ENCODE measurements at places on chromosomes 3 and 15.

- DNase-seq: no peak
These were observed 172.6 kb upstream of the LRRC3B start for GRCh38 chr3:26449996-26450395.

DNA sequence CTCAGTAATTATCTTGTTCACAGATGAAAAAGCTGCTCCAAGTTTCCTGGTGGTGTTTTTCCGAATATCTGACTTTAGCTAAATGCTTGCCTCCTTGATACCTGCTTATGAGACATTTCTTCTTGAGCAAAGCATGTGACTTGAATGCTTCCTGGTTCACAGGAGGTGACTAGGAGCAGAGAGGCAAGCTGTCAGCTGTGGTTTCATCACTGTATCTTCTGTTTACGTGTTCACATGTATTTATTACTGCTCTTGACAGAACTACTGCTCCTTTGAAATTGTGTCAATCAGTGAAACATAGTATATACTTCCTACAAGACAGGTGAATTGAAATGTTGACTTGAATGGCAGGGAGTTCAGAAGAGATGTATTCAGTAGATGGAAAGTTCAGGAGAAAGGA is 8.9 kb upstream of the SPPL2A start:
- DNase-seq: no peak

- DNase-seq: no peak
These were observed 127.9 kb downstream of the DTWD1 start for GRCh38 chr15:49748791-49749190.

GRCh38 chr15:33150431-33150941 is 44.0 kb downstream of the FMN1 start:
- no peak for DNase-seq

- no peak for DNase-seq
These were observed 347.0 kb downstream of the NEK10 start for GRCh38 chr3:27022096-27022761.

DNA sequence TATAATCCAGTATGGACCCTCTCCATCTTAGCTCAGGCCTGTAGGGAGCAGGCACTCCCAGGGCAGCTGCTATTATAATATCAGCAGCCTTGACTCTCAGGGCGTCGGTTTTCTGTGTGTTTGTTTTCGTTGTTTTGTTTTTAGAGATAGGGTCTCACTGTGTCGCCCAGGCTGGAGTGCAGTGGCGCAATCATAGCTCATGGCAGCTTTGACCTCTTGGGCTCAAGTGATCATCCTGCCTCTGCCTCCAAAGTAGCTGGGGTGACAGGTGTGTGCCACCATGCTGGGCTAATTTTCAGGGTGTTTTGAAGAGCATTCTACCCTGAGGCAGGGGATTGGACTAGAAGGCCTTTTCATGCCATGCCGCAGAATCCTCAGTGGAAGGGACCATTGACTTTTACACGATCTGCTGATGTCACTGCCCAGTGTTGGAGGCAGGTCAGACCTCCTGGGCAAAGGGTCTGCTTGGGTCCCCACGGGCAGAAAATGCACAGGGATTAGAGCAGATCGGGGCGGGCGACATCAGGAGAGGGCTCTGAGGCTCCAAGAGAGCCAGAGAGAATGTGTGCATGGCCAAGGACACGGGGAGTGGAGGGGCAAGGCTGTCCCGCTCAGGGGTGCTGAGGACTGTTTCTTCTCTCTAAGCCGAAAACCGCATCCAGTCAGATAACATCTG is 7.8 kb downstream of the MELTF start:
- no peak for DNase-seq

DNA sequence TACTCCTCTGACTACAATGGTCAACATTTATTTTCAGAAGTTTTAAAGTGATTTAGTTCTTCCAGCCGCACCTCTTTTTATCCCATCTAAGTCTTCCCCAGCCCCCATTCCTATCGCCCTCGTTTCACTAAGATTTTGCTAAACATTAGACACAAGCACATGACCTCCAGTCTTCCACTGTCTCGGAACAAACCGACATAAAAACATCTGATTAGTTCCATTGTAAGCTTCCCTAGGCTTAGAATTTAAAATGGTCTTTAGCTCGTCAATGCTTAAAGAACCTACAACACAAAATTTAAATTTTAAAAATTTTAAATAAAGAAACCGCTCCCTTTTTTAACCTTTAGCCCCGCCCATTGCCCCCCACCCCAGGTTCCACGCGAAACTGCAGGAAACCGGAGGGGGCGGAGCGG is 284 bp upstream of the TSC22D2 start:
- no peak for DNase-seq

DNA sequence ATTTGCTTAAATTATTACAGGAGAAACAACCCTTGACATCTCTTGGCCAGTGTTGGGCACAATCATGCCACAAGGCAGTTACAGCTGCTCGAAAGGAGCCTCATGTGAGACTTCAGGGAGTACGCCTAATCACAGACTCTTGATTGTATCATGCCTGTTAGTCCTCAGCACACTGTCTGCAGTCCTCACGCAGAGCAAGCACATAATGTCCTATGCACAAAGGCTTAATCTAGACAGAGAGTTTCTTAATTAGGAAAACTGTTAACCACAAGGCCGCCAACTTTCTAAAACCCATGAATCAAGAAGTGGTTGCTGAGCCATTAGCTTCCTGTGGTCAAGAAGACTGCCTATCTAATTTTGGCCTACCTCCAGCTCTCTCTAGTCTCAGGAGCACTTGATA is 172.0 kb downstream of the UNC13C start:
- no peak for DNase-seq

GRCh38 chr3:124882816-124883747 is 4.1 kb downstream of the ITGB5 start:
- no peak for DNase-seq

DNA sequence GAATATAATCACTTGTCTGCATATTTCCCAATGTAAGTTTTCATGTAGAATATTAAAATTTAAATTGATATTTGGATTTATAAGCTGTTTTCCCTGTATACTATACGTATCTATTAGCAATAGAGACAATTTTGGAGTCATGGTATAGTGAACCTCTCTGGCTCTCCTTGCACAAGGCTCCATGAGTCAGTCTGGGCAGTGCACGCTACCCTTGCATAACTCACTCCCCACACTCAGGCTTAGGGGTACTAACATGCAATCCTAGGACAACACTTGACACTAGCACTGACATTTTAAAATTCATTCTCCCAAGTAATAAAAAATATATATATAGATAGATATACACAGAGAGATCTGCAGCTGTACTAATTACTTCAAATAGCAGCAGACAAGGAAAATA is 39.2 kb downstream of the SLC24A1 start:
- DNase-seq: no peak

All from vagina (tissue), 2 donors.